T-helper 1 cell treated with Interleukin-12 subunit alpha and Interleukin-12 subunit beta and Interleukin-4 antibody, amounts not matched to agents 30 ng/mL and 1 ng/mL, for 36 hours (primary cell): ENCODE measurements at places on chromosomes 6 and 20. TPM values are rescaled to one million over a fixed set of nuclear protein-coding genes. Genes with fewer than 3 reads are reported as not detected.

CENPW gene
- total RNA-seq, result 35.5 and 36.5 TPM in 2 replicates

SLCO4A1 gene
- total RNA-seq, result 41.0 and 41.6 TPM in 2 replicates

ASIP gene
- total RNA-seq, result not detected in 2 replicates

SNTA1 gene
- 1.3 and 1.4 TPM in 2 replicates for total RNA-seq

C6orf47 gene
- total RNA-seq, result 24.7 and 25.7 TPM in 2 replicates

RAD21L1 gene
- not detected in 2 replicates for total RNA-seq

VGLL2 gene
- not detected in 2 replicates for total RNA-seq

AKAP12 gene
- total RNA-seq, result 0.34 and 0.51 TPM in 2 replicates

CD93 gene
- 5.5 and 5.9 TPM in 2 replicates for total RNA-seq

HFE gene
- total RNA-seq, result 2.6 and 4.2 TPM in 2 replicates
